ENCODE measurements at places on chromosomes 4 and X. TPM values are rescaled to one million over a fixed set of nuclear protein-coding genes. Genes with fewer than 3 reads are reported as not detected.

DNA sequence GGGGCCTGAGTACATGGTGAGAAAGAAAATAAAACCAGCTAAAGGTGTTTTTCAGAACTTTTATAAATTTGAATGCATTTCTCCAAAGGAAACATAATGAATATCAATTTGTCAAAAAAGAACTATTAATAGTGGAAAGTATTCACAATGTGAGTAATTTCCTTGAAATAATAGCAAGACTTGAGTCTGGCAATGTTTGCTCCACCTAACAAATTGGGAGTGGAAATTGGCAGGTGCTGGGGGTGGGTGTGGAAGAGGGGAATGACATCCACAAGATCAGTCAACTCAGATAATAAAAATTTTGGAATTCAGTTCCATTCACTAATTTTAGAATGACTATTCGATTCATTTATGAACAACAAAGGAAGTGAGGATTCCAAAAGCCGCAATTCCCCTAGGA, 884.8 kb upstream of the SLIT2 start:
- H3K4me1 ChIP-seq, result no peaks in the 10 kb centered on the region
- H3K27ac ChIP-seq, result no peak overlapping the region
- H3K4me3 ChIP-seq, result no peak overlapping the region
- DNase-seq, result no peak
- H3K27me3 ChIP-seq, result no peaks in the 10 kb centered on the region

GRCh38 chr4:75696581-75696980, 23.4 kb upstream of the G3BP2 start:
- no peak overlapping the region for H3K4me3 ChIP-seq
- DNase-seq, result no peak

GRCh38 chr4:158667651-158668198, 4.0 kb downstream of the C4orf46 start:
- no peak for DNase-seq
- no peak overlapping the region for H3K27ac ChIP-seq

DNA sequence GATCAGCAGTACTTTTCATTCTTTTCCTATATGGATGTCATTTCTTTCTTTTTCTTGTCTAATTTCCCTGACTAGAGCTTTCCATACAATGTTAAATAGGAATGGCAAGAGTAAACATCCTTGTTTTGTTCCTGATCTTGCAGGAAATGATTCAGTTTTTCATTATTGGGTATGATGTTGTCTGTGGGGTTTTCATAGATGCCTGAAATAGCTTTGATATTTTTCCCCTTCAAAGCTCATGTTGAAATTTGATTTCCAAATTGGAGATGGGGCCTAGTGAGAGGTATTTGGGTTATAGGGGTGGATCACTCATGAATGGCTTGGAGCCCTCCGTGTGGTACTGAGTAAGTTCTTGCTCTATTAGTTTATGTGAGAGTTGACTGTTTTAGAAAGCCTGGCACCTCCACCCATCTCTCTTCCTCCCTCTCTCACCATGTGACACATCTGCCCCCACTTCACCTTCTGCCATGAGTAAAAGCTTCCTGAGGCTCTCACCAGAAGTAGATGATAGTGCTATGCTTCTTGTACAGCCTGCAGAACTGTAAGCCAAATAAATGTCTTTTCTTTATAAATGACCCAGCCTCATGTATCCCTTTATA, 22.3 kb upstream of the VSIG1 start:
- no peak overlapping the region for H3K4me3 ChIP-seq
- H3K36me3 ChIP-seq, result no peaks in the 10 kb centered on the region
- no peak overlapping the region for H3K27ac ChIP-seq

The HTRA3 gene
- total RNA-seq, result not detected

GRCh38 chrX:23235051-23235450, 99.6 kb upstream of the PTCHD1 start:
- no peak overlapping the region for H3K27ac ChIP-seq
- H3K27me3 ChIP-seq, result no peaks in the 10 kb centered on the region
- DNase-seq, result no peak
- no peak overlapping the region for H3K4me3 ChIP-seq
- no peaks in the 10 kb centered on the region for H3K36me3 ChIP-seq

The PRDX4 gene
- total RNA-seq, result 31.7 TPM

DNA sequence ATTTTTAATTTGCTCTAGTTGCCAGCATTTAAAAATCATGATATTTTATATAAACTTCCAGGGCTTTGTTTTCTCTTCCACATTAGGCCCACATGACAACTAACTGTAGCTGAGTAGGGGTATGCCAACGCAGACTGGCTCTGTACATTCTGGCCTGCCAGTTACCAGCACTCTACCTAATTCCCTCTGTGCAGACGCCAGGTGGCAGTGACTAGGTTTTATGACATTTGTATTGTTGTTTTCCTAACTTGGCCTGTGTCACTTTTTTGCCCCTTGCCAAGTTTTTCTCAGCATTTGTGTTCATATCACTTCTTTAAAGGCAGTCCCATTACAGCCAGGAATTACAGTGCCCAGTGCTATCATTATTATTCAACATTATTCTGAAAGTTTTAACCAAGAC, 347.5 kb downstream of the NKX6-1 start:
- no peaks in the 10 kb centered on the region for H3K27me3 ChIP-seq
- H3K4me3 ChIP-seq, result no peak overlapping the region
- no peak for DNase-seq
- no peak overlapping the region for H3K27ac ChIP-seq
- no peaks in the 10 kb centered on the region for H3K36me3 ChIP-seq

GRCh38 chrX:41982953-41983352, 59.6 kb upstream of the CASK start:
- H3K27me3 ChIP-seq, result no peaks in the 10 kb centered on the region
- no peaks in the 10 kb centered on the region for H3K4me1 ChIP-seq
- no peak overlapping the region for H3K27ac ChIP-seq
- peaks cover 3% of the 10 kb centered on the region for H3K36me3 ChIP-seq
- no peak overlapping the region for H3K4me3 ChIP-seq

DNA sequence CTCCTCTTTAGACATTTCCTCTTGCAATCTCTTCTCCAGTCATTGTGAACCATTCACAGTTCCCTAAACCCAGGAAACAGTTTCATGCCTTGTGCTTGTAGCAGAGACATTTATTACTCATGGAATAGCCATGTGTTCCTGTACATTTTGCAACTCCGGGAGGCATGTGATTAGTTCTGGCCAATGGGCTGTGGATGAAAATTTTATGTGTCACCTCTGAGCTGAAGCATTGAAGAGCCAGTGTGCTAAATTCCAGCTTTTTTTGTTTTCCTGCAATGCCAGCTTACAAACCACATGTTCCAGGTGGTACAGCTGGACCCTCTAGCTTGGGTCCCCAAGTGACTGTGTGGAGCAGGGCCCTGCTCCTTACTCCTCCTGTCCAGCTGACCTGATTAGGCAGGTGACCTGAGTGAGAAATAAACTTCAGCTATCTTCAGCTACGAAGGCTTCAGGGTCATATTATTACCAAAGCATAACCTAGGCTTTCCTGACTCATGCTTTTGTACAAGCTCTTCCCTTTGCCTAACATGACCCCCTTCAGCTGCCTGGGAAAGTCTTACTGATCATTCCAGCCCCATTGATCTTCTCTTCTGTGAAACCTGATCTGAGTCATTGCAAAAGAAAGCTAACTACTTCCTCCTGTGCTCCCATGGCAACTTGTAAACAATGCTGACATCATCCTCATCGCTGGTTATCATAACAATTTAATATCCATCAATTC, 200.4 kb downstream of the PTTG2 start:
- DNase-seq, result peak; percentile 74
- H3K27me3 ChIP-seq, result peaks cover 6% of the 10 kb centered on the region
- H3K4me3 ChIP-seq, result no peak overlapping the region
- peaks cover 36% of the 10 kb centered on the region for H3K4me1 ChIP-seq
- H3K36me3 ChIP-seq, result peaks cover 15% of the 10 kb centered on the region
- peak overlapping the region; percentile 64 for H3K27ac ChIP-seq

DNA sequence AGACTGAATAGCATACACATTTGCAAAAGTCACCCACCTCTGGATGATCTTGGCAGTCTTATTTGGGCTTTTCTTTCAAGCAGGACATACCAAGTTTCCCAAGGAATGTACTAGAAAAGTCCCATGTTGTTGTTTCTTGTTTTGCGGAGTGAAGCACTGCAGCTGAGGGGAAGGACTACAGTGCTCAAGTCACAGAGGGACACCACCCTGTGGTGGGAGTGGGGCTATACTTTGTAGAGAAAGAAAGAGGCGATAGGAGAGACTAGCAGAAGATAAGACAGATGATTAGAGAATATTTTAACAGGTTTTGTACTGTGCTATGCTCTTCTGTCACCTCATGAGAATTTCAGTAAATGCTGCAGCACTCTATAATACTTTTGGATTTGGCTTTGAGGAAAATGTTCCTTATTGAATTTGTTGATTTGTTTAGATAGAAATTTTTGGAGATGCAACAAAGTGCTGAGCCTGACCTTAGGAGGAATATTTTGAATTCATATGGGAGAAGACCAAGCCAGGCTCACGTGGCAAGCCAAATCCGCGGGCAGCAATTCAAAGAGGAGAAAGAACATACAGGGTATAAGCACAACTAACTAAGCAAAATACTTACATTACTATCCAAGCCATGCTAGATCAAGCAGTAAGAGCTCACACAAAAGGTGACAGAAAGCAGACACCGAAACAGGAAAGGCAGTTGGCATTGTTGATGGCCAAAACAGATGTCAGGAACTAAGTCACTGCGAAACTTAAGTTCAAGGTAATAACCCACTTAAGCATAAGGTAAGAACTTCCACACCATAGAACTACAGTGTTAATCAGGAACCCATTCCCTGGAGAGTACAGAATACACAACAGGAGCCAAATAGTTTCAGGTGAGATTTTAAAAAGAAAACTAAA, 280.3 kb upstream of the INTU start:
- H3K4me1 ChIP-seq, result no peaks in the 10 kb centered on the region
- no peaks in the 10 kb centered on the region for H3K36me3 ChIP-seq
- H3K27ac ChIP-seq, result no peak overlapping the region
- H3K27me3 ChIP-seq, result no peaks in the 10 kb centered on the region
- no peak for DNase-seq

The MAGED4B gene
- total RNA-seq, result 0.98 TPM

GRCh38 chr4:182194091-182194824, 48.9 kb upstream of the TENM3 start:
- H3K4me1 ChIP-seq, result no peaks in the 10 kb centered on the region
- H3K27ac ChIP-seq, result no peak overlapping the region
- H3K4me3 ChIP-seq, result no peak overlapping the region

The ZXDB gene
- total RNA-seq, result 4.2 TPM

- H3K36me3 ChIP-seq, result peaks cover 38% of the 10 kb centered on the region
- no peak for DNase-seq
- no peak overlapping the region for H3K27ac ChIP-seq
- H3K4me3 ChIP-seq, result no peak overlapping the region
- H3K4me1 ChIP-seq, result peaks cover 5% of the 10 kb centered on the region
Observed at GRCh38 chr4:82458729-82459128, 28.3 kb downstream of the ENOPH1 start.

- peaks cover 3% of the 10 kb centered on the region for H3K27me3 ChIP-seq
- H3K4me1 ChIP-seq, result no peaks in the 10 kb centered on the region
- H3K27ac ChIP-seq, result no peak overlapping the region
- DNase-seq, result peak; percentile 42
- no peak overlapping the region for H3K4me3 ChIP-seq
Observed at GRCh38 chrX:137194164-137194563, 160.4 kb upstream of the GPR101 start.

- peaks cover 37% of the 10 kb centered on the region for H3K4me1 ChIP-seq
- no peaks in the 10 kb centered on the region for H3K27me3 ChIP-seq
- peaks cover 18% of the 10 kb centered on the region for H3K36me3 ChIP-seq
- DNase-seq, result peak; percentile 55
Observed at GRCh38 chr4:101328063-101328602, 19.2 kb downstream of the PPP3CA start.

DNA sequence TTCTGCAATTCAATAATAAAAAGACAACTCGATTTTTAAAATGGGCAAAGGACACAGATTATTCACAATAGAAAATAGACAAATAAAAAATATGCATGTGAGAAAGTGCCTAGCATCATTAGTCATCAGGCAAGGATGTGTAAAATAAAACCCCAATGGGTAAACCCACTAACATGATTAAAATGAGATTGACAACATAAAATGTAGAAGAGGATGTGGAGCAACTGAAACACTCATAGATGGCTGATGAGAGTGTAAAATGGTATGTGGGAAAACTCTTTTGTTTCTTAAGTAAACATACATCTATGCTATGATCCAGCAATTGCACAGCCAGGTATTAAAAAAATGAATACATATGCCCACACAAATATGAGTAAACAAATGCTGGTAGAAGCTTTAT, 177.6 kb downstream of the IQCM start:
- H3K4me1 ChIP-seq, result no peaks in the 10 kb centered on the region
- H3K4me3 ChIP-seq, result no peak overlapping the region
- DNase-seq, result no peak

- no peak overlapping the region for H3K4me3 ChIP-seq
- H3K36me3 ChIP-seq, result no peaks in the 10 kb centered on the region
- no peaks in the 10 kb centered on the region for H3K4me1 ChIP-seq
- H3K27me3 ChIP-seq, result peaks cover 15% of the 10 kb centered on the region
- no peak for DNase-seq
- H3K27ac ChIP-seq, result no peak overlapping the region
Observed at GRCh38 chr4:73450398-73451004, 14.5 kb downstream of the AFP start.

DNA sequence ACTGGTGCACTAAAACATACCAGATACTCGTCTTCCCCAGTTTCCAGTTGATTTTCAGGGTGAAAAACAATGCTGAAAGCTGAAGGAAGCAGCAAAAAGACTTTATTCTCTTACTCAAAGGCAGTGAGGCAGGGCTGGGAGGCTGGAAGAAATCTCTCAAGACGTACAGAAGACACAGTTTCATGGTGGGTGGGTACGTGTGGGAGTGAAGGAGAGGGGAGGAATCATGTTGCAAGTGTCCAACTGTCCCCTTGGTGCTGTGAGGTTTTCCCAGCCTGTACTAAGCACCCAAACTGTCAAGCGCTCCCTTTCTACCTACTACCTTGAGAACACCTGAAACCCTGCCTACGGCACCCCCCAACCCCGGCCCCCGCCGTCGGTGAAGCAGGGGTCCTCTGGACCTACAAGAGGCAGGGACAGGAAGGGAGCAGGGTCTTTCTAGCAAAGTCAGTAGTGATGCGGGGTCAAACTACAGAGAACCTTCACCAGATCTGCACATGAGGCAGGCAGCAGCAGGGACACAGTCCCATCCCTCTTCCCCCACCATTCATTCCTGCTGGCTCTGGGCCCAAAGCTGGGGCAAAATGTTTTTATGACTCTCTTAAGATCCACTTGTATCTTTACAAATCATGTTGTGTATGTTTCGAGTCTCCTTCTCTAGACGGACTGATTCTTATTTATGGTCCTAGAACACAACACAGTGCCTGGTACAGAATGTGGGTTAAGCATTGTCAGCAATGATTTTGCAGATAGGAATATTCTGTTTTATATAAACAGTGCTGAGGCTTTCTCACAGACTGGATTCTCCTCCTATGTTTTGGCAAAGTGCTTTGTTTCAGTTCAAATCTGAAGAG, 2.4 kb upstream of the SETD7 start:
- H3K4me1 ChIP-seq, result peaks cover 61% of the 10 kb centered on the region
- H3K4me3 ChIP-seq, result no peak overlapping the region
- H3K36me3 ChIP-seq, result no peaks in the 10 kb centered on the region
- peaks cover 2% of the 10 kb centered on the region for H3K27me3 ChIP-seq
- no peak for DNase-seq

The AWAT1 gene
- not detected for total RNA-seq
